Omental fat pad (tissue), 4 donors: ENCODE measurements at places on chromosomes 2 and 18.

DNA sequence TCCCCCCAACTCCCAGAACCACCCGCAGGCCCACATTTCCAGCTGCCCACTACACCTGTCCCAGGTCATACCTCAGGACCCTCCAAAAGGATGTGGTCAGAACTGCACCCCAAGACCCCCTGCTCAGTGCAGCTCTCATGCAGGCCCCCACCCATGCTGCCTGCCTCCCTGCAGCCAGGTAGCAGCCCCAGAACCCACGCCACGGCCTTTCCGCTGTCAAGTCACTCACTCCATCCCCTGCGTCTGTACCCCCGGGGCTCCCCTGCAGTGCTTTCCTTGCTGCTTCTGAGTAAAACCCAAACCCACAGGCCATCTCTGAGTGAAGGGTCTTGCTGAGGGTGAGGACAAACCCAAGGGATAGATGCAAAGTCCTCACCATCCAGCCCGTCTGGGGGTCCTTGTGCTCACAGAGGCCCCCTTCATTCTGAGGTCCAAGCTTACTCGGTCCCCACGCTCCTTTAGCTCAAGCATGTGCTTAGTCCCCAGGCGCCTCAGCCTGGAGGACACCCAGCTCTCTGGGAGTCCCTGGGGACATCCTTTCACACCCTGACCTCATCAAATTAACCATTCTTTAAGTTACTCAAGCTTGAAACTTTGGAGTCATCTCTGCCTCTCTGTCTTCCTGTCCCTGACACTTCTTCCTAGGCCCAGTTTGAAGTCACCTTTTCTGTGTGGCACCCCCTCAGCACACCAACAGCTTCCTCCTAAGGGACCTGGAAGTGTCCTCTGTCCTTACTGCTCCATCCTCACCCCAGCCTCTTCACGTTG is 130.1 kb downstream of the SMAD7 start:
- DNase-seq, result no peak

- no peak for DNase-seq
These were observed 62.8 kb downstream of the BOD1L2 start for GRCh38 chr18:57209713-57210106.

DNA sequence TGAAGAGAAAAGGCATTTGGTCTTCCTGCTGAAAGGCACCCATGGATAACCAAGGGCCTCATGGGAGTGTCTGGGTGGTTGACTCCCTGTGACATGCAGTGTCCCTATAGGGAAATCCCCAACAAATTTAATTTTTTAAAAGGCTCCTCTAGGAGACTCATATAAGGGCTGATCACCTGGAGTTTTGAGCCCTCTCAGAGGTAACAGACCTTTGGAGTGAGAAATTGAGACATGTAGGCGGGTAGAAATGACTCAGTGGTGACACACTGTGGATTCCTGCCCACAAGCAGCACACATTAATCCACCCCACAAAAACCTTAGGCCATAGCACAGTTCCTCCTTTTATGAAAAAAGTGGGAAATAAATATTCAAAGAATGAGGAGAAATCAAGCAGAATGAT is 557.0 kb upstream of the CNTNAP5 start:
- no peak for DNase-seq

GRCh38 chr2:29446847-29447246 is 331.6 kb downstream of the CLIP4 start:
- no peak for DNase-seq

DNA sequence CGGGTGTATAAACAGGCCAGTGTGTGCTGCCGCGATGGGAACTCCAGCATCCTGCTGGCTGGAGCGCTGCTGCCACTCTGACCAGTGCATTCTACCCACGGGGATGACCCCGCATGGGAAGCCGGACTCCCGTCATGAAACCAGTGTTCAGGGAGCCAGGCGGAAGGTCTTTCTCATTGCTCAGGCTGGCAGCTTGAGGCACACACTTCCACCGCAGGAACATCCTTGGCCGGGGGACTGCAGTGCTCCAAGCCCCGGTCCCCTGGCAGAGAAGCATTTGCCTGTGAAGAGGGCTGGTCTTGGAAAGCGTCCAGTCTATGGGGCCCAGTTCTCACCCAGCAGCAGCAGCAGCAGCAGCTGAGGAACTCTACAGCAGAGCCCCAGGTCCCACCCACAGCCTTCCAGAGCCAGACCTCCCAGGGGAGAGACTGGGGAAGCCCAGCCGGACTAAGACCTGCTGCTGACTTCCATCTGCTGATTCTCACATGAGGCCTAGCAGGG is 235.9 kb downstream of the KLHL29 start:
- DNase-seq, result no peak

GRCh38 chr18:6759579-6759978 is 30.1 kb downstream of the ARHGAP28 start:
- DNase-seq, result no peak

DNA sequence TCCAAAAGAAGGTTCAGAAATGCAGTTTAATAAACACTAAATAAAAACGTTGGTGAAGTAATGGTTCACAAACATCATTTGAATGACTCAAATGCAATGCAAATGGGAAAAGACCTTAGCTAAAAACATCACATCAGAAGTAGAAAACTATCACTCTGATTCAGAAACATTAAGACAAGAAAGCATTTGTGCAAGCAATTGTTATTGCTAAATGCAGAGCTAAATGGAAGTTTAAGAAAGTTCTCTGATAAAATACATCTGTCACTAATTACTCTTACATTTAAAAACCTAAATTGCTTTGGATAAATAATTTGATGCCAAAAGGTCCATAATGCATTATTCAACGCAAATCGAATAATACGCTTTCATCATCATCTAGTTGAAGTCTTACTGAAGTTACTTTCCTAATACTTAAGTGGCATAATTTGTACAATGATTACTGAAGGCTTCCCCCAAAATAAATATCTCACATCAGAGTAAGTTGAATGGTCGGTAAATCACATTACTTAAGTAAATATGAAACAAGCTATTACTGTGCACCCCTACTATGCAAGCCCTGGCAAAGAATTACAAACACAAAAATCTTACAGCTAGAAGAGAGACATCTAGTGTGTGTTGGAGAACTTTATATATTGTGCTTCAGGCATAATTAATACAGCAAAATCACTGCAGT is 105.7 kb upstream of the KCTD1 start:
- DNase-seq, result no peak

- DNase-seq, result no peak
These were observed 76.0 kb upstream of the XIRP2 start for GRCh38 chr2:166812166-166812891.
